Fibroblast of skin of scalp (primary cell): ENCODE measurements at places on chromosomes 5 and 9.

- no peak for DNase-seq
Measured at GRCh38 chr9:89048616-89049015, 57.3 kb downstream of the S1PR3 start.

DNA sequence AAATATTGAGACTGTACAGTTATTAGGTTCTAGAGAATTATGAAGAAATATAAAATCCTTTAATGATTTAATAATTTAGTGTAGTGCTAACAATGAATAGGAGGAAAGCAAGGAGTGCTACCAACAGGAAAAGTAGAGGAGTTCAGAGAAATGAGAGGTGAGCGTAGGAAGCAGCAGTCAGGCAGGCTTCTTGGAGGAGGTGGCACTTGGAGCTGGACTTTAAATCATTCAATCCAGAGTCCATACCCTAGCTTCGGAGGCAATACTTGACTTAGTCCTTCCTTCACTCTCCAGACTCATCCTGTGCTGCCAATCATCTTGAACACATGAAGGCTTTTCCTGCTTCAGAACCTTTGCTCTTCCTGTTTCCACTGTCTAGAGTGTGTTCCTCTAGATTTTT lies 254.3 kb downstream of the GRIA1 start:
- DNase-seq = no peak

DNA sequence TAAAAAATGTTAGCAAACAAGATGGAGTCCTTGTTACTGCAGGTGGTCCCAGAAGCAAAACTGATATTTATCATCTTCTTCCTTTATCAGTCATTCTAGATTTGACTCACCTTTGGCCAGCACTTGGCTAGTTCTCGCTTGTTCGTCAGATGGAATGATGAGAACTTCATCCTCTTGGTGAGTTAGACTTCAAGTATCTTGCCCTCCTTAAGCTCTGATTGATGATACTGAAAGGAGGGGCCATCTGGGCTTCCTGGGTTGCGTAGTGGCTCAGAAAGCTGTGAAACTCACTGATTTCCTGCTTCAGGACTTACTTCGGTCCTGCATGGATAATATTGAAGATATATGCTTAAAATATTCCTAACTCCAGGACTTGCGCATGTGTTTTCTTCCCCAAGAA lies 1248.2 kb upstream of the CDH9 start:
- no peak for DNase-seq

DNA sequence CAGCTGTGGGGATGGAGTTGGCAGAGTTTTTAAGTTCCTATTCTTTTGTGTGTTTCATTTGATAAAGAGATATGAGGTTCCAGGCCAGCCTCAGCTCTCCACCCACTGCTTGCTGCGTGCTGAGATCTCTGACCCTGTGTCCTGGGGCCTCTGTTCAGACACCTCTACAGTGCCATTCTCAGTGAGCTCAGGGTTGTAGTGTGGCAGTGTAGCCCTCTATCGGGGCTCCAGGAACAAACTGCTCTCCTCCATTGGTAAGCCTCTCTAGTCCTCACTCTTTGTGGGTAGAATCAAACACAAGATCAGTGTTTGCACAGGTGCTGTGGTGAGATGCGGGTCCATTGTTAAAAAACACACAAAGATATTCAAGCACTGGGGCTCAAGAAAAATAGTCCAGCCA lies 386.6 kb upstream of the RPS23 start:
- DNase-seq = no peak

DNA sequence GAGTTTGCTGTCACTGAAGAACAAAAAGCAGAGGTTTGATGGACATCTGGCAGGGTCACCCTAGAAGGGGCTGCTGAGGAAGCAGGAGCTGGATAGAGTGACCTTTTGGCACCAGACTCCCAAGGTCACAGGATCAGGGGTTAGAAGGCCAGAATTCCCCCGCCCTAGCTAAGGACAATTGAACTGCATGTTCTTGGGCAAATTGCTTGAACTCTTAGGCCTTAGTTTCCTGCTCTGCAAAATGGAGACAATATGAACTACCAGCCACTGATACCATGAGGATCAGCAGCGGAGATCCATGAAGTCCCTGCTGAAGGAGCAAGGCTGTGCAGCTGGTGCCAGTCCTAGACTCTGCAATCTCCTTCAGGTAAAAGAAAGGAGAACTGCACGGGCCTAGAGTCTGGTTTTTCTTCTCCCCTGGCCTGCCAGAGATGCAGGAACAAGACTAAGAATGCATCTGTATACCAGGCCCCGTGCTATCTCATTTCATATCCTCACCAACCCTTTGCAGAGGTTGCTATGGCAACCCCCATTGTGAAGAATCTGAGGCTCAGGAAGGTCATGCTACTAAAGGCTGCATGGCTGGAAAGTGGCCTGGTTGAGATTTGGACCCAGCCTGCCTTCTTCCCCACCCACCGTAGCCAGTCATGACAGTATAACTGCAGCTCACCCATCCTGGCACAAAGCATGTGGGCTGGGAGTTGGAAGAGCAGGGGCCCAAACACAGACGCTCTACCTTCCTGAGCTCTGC lies 33.7 kb downstream of the CAMK2A start:
- no peak for DNase-seq

DNA sequence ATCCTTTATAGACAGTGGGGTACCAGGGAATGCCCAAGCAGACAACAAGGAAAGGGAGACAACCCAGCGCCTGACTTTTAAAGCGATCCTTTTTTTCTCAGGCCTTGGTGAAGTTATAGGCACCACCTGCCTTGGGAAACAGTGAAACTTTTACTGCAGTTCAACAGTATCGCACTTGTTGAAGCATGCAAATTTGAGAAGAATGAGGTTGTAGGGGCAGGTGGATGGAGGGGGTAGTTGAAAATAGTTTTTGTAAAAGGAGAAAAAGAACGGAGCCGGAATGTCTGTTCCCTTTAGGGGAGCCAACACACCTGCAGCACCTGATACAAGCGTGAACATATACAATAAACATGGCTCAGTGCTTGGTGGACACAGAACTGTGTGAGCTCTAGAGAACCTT lies 190.2 kb upstream of the NR3C1 start:
- DNase-seq = no peak

DNA sequence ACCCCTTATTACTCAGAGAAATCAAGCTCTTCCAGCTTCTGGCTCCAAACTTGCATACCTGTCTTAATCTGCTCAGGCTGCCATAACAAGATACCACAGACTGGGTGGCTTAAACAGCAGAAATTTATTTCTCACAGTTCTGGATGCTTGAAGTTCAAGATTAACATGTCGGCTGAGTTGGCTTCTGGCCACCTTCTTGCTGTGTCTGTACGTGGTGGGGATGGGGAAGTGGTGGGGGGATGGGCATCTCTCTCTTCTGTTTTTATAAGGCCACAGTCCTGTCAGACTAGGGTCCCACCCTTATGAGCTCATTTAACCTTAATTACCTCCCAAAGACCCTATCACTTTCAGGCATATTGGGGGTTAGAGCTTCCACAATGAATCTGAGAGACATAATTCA lies 140.5 kb downstream of the SV2C start:
- no peak for DNase-seq

- DNase-seq = no peak
Measured at GRCh38 chr5:42490831-42491230, 67.6 kb downstream of the GHR start.

GRCh38 chr5:125657936-125658335 lies 765.3 kb upstream of the GRAMD2B start:
- no peak for DNase-seq

DNA sequence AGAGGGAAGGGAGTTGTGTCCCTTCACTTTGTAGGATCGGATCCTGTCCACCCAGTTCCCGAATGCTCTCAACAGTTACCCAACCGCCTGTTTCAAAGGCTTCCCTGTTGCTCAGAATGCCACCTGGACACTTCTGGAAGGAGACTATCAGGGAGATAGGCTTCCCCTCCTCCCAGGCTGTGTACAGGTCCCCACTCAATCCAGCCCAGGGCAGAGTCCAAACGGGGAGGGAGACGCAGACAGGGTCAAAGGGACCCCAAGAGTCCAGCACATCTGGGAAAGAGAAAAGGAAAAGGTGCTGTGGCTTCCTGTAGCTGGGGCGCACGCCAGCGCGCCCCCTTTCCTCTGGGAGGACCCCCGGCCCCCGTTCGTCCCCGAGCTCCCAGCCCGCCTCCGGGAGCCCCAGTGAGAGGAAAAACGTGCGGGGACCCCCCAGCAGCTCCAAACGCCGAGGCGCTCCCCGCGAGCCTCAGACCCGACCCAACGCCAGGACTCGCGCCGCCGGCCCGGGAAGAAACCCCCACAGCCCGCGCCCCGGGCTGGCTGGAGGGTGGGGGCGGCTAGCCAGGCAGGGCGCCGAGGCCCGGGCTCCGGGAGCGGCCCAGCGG lies 640 bp downstream of the SURF4 start:
- peak; percentile 30 for DNase-seq

DNA sequence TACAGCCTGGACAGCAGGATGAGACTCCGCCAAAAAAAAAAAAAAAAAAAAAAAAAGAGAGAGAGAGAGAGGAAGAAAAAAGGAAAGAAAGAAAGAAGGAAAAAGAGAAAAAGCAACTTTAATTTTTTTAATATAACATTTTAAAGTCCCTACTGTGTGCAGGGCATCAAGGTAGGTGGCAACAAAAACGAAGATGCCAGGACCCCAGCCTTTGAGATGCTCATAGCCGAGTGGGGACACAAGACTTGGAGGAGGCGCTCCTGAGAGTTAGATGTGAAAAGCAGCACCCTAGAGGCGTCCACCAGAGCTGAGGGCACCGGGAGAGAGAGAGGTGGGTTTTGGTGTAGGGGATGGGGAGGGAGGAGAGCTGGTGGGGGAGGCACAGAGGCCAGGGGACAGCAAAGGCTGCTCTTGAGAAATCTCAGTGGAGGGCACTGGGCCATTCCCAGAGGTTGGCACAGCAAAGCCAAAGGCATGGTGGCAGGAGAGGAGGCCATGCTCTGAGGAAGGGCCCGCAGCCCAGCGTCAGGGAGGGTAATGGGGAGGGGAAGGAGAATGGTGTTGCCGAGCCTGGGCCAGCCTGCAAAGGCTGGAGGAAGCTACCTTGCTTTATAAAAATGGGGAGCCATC lies 135.6 kb downstream of the C9orf50 start:
- DNase-seq = no peak

GRCh38 chr5:93570294-93571113 lies 10.5 kb downstream of the NR2F1-AS1 start:
- no peak for DNase-seq

DNA sequence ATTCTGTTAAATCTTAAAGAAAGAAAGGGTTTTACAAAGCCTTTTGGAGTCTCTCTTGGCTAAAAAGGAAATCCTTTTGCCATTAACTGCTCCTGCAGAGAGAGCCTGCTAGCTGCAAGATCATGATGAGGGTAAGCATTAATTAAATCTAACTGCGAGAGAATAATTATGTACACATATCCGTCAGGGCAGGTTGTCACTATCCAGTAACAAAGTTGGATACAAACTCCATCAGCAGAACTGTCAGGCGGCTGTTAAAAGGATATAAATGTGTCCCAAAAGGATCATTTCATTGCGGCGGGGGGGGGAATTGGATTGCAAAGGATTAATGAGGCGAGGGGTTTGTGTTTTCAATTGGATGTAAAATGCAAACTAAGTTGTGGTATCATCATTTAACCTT lies 289.3 kb downstream of the ASTN2 start:
- no peak for DNase-seq

- DNase-seq = peak; percentile 63
Measured at GRCh38 chr5:180618829-180619562, 27.7 kb upstream of the SCGB3A1 start.

- DNase-seq = no peak
Measured at GRCh38 chr9:99513441-99514112, 291.5 kb downstream of the SEC61B start.

DNA sequence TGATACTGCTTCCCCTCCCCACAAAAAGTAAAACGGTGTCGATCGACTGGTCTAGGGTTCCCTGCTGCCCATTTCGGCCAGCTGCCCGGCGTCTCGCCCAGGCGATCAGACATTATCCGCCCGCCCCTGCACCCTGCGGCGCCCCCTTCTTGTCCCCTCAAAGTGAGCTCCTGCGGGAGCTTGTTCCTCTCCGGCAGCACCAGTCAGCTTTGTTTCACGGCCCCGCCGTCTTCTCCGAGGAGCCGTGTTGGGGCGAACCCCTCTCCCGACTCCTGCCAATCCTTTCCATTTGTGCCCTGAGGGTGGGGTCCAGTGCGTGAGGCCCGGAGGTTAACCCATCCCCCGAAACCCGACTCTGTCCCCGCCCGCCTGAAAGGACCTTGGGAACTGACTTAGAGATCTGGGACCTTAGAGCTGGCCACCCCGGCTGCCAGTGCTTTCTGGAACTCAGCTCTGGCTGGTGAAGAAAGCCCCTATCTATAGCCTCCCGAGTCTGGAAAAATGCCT lies 518 bp downstream of the UBE2B start:
- DNase-seq = peak; percentile 49

- peak; percentile 18 for DNase-seq
Measured at GRCh38 chr5:64074533-64074932, 91.1 kb upstream of the RNF180 start.

- DNase-seq = no peak
Measured at GRCh38 chr9:14173713-14174112, 140.2 kb downstream of the NFIB start.

DNA sequence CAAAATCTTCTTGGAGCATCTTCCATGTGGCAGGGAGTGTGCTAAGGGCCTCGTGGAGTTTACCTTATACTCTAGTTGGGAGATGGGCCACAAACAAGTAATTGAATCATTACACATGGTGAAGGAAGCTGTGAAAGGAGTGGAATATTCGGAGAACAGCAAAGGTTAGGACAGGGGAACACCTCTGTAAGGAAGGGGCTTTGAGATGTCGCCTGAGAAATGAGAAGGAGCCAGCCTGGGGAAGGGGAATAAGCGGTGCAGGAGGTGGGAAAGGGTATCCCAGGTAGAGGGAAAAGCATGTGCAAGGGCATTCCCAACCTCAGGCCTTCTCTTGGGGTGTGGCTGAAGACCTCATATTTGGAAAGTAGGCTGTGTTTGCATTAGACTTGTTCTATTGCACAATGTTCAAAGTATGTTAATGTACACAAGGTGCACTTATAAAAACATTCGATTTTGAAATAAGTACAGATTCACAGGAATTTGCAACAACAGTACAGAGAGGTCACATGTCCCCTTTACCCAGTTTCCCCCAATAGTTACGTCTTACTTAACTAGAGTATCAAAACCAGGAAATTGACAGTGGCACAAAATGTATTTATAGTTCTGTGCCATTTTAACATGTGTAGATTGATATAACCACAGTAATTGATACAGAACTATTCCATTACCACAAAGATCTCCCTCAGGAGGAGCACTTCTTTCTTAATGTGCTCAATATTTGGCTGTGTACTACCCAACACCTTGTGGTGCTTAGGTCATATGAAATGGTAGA lies 2.4 kb upstream of the STOM start:
- no peak for DNase-seq
